ENCODE measurements at places on chromosomes 4 and X.

DNA sequence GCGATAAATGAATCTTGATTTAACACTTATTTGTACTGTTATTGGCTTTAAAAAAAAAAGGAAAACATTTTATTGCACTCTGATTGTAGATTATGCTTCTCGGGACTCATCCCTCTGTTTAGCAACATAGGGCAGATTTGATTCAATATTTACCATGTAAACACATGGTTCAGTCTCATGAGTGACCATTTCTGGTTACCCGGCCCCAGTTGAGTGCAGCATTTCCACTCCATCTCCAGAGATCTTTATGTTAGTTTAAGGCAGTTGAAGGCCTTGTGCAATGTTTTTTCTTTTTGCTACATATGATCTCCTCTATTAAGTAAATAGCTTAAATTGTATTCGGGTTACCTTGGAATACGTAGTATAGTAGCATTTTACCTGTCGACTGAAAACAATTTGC, 143.3 kb upstream of the RPS6KA3 start:
- DNase-seq = no peak

GRCh38 chr4:8380511-8381415, 59.8 kb downstream of the ACOX3 start:
- no peak for DNase-seq

DNA sequence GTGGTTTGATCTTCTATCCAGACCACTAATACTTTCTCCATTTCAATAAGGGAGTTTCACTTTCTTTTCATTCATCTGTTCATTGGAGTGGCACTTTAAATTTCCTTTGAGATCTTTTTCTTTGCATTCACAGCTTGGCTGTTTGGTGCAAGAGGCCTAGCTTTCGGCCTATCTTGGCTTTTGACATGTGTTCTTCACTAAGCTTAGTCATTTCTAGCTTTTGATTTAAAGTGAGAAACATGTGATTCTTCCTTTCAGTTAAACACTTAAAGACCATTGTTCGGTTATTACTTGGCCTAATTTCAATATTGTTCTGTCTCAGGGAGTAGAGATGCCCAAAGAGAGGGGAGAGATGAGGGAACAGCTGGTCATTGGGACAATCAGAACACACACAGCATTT, 24.3 kb downstream of the CXCL13 start:
- DNase-seq = peak; percentile 3

GRCh38 chr4:112055100-112055499, 90.2 kb upstream of the FAM241A start:
- no peak for DNase-seq

DNA sequence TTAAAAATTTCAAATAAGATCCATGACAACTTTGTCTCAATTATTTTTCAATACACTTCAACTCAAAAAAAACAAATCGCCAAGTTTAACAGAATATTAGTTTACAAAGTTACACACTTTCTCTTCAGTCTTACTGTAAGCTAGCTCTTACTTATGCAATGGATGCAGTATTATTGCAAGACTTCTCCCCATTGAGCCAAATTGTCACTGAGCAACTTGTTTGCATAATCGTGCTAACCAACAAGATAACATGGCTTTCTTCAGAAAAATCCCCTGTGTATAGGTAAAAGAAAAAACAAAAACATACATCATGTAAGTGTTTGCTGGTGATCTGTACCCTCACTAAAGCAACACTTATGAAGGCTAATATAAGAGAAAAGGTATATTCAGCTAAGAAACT, 18.9 kb downstream of the DNAJB14 start:
- no peak for DNase-seq

DNA sequence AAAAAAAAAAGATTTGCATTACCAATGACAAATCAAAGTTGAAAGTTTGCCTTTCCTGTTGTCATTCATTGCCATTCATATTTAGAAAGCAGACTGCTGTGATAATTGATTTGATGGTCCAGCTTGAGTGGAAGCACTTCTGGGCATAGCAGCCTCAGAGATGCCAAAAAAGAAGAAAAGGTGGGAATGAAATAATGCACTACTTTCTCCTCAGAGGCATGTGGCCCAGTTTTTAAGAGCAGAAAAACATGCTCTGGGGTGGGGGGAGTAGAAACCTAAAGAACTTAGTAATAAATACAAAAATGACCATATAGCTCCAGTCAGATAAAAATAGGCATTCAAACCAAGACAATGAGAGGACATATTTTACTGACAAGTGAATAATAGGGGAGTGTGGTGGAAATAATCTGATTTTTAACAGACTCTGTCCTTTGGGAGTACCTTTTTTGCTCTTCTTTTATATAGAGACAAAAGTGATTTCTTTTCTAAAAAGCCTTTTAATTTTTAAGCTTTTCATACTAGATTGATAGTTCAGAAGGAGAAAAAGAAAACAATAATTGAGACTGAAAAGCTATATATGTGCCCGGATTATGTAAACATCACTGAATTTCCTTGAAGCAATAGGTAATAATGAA, 599.1 kb downstream of the RPA4 start:
- DNase-seq = no peak

- no peak for DNase-seq
These were observed 748 bp downstream of the FAM9B start for GRCh38 chrX:9033179-9033578.

- DNase-seq = no peak
These were observed 354.6 kb downstream of the GRID2 start for GRCh38 chr4:92658318-92658717.

DNA sequence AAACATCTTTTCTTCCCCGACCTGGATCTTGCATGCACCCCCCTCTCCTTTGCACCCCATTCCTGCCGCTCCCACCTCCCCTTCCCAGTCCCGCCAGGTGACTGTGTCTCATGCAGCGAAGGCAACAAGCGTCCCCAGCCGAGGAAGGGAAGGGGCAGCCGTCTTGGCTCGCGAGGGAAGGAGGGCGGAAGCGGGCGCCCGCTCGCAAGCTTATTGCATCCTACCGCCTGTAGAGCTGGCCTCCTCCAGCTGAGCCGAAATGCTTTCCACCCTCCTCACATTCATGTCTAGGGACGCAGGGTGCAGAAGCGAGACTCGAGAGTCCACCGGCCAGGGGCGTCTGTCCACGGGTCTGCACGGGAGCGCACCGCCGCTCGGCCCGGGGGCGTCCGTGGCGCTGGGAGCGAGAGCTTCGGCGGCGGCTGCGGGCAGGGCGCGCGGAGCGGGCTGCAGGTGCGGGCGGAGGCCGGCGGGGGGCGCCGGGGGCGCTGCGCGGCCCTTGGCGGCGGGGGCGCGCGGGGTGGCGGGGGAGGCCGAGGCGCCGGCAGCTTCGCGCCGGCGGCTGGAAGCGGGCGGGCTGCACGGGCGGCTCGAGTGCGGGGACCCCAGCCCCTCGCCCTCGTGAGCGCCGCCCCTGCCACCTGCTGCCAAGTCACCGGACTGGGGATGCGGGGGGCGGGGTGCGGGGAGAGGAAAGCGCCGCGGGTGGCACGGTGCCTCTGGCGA, at the start of gene KCNIP4:
TSS of gene KCNIP4 (minus strand) at position 426 of the 726 bp plus-strand sequence.
- DNase-seq = no peak

- DNase-seq = no peak
These were observed 38.2 kb downstream of the PPP1R2C start for GRCh38 chrX:42739741-42740140.

DNA sequence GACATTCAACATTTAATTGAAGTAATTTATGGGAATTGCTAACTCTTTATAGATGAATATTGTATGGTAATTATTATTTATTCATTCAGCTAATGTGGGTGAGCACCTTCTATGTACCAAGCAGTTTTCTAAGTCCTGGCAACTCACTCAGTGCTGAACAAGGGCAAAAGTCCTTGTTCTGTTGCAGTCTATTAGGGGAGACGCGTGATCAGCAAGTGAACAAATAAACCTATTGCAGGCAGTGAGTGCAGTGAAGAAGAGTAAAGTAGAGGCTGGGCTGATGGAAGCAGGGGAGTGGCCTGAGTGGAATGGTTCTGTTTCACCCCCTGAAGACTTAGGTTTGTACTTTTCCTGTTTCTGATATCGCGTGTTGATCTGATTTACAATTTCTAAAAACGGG, 214.3 kb downstream of the RAPGEF2 start:
- no peak for DNase-seq

DNA sequence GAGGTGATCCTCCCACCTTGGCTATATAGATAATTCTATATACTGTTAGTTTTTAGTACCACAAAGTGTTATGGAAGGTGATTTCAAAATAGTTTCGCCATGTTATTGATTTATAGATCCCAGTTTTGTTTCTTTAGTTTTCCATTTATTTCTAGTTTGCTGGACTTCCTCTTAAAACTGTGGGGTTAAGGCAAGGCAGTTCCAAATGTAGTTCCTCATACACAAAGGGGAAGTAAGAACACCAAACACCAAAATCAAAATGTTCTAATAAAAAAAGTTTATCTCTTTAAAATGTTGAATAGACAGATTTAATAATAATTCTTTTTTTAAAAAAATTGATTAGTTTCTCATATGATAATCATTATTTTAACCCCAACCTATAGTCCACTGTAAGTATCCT, 6.8 kb upstream of the CISD2 start:
- no peak for DNase-seq

DNA sequence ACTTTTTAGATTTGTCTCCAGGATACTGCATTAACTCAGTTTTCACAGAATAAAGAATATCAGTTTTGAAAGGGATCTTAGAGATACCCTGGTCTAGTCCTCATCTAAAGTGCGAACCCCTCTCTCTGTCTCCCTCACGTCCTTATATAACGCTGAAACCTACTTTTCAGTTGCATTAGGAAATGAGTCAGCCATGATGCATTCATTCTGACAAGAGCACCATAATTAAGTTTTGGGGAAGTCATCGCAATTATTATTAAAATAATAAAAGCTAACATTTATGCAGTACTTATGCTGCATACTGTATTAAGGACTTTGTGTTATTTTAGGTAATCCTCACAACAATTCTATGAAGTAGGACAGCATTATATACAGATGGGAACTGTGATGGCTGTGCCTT, 116.1 kb downstream of the REELD1 start:
- no peak for DNase-seq

DNA sequence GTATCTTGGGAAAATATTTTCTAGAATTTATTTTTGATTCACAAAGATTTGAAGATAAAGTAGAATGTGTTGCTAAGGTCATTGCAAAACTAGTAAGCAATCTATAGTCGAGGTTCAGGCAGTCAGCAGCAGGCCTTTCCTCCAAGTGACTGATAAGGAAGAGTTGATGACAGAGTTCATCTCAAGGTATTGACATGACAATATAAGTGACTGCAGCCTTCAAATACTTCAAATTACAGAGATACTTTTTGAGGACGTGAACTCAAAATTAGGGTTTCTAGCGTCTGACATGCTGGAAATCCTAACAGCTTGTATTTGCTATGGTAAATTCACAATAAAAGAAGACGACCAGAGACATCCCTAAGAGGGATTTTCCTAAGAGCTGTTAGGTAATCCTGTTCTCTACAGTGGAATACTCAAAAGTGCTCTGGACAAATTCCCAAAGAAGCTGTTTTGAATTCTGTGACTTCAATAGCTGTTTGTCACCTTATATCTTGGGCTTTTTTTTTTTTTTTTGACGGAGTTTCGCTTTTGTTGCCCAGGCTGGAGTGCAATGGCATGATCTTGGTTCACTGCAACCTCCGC, 7.4 kb downstream of the ARHGAP10 start:
- no peak for DNase-seq

DNA sequence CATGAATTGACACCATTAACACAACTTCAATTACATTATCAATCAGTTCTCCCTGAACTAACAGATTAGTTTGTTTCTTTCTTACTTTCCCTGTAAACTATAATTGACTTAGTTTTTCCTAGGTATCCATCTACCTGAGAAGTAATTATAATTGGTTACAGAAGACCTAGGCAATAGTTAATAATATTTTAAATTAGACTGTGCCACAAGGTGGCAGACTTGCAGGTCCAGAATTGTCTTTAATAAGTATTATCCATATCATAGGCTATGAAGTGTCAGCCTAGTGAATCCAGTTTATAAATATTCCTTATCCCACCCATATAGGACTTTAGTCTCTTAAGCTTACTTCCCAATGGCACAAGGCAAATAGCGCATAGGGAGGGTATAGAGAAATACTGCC, 48.9 kb upstream of the FAM47B start:
- DNase-seq = no peak

DNA sequence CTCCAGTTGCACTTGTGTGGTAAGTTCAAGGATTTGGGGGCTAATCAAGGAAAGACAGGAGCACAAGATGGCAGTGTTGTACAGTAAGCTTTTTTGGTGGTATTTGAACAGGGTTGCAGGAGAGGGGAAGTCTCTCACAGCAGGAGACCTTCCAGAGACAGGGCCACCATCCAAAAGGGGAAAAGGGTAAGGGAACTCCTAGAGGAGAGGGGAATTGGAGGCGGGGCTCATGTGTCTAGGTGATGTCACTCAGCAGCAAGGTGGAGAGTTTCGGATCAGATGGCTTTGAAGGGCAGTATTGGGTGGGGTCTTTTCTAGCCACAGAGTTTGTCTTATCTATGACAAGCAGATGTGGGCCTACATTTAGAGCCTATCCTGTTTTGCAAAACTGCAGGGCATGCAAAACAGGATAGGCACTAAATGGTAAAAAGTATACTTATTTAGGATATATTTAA, 13.4 kb upstream of the RNF175 start:
- no peak for DNase-seq

DNA sequence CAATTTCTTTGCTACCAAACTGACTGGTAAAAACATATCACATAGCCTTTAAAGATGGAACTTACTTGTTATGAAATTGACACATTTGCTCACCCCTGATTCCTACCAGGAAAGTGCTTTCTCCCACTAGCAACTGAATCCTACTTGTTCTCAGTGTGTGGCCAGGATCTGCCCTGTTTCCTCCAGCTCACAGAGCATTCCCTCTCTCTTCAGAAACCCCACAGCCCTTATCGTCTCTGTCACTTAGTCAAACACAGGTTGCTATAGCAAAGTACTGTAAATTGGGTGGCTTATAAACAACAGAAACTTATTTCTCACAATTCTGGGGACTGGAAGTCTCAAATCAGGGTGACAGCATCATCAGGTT, 265.2 kb upstream of the BOD1L1 start:
- no peak for DNase-seq

DNA sequence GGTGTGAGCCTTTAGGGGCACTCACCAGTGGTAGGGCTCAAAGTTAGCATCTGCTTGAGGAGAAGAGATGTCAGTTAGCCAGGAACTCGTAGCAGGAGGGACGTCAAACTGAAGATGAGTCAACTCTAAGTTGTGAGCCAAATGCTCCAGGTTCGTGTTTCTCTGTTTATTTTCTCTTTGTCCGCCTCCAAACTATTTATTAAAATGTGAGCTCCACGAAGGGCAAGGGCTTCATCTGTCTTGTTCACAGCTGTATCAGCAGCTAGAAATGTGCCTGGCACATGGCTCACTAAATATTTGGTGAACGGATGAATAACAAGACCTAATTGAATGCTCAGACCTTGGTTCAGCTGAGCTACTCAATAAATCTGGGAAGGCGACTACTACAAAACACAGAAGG, 248.9 kb downstream of the BCOR start:
- no peak for DNase-seq

DNA sequence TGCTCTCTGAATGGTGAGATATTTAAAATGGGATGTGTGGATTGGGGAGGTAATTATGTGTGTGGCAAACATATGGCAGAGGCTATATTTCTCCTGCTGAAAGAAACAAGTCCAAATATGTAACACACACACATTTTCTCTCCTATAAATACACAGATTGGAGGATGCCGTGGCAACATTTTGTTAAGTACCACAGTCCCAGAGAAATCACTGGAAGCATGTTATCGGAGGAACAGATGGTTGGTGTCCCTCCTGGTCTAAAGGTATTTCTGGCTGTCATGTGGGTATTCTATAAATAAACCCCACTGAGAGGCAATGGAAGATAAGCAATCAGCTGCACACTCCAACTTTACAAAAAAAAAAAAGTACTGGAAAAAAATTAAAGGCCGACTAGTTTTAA, 528.3 kb upstream of the BOD1L1 start:
- DNase-seq = no peak
